Activated CD8-positive, alpha-beta memory T cell treated with anti-CD3 and anti-CD28 coated beads, Interleukin-2, amount 50 U/mL, for 48 hours (primary cell): ENCODE measurements at places on chromosomes 3 and 15.

DNA sequence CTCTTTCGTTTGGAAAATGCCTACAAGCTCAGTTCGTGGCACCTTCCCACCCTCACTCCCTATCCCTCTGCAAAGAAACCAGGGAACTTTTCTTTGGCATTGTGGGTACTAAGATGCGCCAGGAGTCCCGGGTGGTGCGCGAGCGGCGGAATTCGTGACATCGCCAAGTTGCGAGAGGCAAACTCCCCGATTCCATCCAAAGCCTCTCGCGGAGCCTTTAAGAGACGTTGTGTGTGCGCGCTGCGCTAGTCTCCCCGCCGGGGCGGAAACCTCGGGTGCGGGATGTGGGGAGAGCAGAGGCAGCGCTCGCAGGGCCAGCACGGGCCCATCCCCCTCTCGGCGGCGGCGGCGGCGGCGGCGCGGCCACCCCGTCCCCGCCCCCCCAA lies 443 bp upstream of the NR2F2 start:
- DNase-seq: no peak

GRCh38 chr3:66047311-66048050 lies 8.8 kb upstream of the MAGI1 start:
- DNase-seq: no peak

DNA sequence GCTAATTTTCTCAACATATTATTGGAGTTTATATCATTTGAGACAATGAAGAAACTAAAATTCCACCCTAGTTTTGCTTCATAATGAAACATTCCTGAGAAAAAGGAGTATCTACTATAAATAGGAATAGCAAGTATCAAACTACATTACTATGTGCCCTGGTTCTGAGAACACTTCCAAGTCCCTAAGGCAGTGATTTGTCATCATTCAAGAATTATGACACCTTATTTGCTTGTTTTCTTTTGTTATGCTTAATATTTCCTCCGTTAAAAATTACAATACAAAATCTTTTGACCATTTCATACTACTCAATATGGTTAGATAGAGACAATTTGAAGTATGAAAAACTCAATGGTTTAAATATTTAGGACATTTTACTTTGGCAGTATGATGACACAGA lies 707.8 kb upstream of the GOLIM4 start:
- no peak for DNase-seq

DNA sequence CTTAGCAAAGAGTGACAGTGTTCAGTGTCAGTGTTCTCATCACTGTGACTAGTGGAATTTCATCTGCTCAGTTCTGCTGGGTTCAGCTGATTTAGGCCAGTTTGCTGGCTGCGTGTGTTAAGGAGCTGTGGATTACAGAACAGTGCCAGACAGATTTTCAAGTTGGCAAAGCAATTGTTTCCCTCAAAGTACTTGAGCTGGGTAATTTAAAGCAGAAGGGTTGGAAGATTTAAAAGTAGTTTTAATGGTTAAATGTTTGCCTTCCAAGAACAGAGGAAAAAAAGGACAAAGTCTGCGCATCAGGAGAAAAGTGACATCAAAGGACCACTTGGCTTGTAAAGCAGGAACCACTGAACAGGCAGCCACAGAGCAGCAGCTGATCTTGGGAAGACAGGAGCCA lies 8.7 kb downstream of the ESYT3 start:
- no peak for DNase-seq

GRCh38 chr3:176491084-176491483 lies 706.2 kb downstream of the TBL1XR1 start:
- DNase-seq: no peak

GRCh38 chr15:64158363-64159134 lies 4.3 kb downstream of the PPIB start:
- DNase-seq: peak; percentile 44

- no peak for DNase-seq
Measured at GRCh38 chr3:47018269-47018611, 38.8 kb downstream of the NBEAL2 start.

DNA sequence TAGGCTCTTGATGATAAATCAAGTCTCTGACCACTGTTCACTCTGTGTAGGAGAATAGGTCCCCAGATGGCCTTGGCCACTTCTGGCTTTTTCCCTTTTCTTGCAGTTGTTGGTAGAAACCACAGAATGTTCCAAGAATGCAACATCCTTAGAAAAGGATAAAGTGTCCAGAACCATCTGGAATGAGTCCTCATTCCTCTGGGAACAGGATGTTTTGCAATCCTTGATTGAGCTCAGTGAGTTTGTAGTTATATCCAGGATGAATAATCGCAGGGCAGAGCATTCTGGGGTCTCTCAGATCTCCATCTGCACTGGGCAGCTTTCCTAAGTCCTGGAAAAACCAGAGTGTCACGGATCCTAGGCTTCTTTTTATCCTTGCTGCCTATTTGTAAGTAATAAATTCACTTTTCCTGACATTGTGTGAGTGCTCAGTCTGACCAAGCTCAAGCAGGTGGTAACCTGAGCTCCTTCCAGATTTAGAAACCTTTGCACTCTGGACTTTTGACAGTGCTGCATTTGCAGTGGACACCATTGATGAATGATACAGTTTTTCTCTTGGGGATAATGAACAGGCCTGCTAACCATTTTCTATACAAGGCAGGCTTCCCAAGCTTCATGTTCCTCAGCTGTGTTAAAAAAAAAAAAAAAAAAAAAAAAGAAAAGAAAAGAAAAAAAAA lies 1028.6 kb downstream of the OTOL1 start:
- DNase-seq: no peak

DNA sequence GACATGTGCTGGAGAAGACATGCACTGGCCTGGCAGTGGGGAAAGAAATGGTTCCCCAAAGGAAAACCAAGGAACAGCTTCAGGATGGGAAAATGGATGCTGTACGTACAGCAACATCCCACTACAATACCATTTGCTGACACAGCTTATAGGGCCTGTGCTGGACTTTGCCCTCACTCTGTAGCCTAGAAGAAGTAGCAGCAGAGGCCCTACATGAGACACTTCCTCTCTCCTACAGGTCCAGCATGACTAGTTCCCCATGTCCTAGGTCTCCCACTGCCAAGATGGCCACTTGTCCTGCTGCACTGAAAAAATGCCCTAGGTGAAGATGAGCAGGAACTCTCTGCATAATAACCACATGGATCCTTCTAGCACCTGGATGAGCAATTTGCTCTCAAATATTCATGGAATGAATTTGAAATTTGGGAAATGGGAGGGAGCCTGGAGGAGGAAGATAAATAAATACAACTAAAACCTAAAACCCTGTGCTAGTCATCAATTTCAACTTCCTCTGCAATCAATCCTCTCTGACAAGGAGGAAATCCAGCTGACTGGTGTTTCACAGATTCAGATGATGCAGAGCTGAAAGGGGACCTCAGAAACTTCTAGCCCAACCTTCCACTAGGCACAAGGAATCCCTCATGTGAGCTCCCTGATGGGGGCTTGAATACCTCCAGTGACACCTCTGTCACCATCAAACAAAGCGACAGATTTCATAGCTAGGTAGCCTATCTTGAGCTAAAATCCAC lies 514.3 kb upstream of the PPP2R3A start:
- no peak for DNase-seq

DNA sequence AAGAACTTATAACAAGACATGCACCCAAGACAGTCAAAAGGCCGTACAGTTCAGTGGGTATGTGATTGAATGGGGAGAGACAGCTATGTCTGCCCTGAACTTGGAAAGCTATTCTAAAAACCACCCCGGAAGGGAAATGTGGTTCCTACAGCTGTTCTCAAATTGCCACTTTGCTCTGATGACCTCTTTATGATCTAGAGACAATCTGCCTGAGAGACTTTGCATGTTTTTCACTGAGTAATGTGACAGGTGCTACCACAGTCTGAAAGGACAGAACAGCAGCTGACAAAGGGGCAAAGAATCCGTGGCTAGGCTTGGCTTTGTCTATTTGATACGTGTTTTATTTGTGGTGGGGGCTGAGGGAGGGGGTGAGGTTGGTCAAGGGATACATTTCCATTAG lies 148.3 kb upstream of the NPHP3 start:
- no peak for DNase-seq

DNA sequence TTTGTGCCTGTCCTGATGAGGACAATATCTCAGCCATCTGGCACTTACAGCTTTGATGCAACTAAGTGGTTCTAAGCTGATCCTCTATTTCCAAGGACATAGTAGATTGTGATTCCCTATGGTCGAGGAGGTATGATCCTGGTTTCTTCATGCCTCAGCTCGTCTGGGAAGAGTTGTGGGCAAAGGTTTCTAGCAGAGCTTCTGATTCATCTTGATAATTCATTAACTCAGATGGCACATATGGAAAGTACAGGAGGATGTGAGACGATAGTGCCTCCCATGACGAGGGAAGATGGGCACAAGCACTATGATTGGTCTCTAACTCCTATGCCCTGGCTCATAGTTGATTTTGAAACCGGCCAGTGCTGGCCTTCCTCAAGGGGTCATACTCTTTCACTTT lies 334.2 kb upstream of the SEMA6D start:
- DNase-seq: no peak

- DNase-seq: no peak
Measured at GRCh38 chr15:47588958-47589357, 128.3 kb upstream of the SEMA6D start.

GRCh38 chr15:84666373-84666772 lies 8.4 kb upstream of the NMB start:
- no peak for DNase-seq

GRCh38 chr3:108153451-108153981 lies 62.7 kb upstream of the CD47 start:
- no peak for DNase-seq

DNA sequence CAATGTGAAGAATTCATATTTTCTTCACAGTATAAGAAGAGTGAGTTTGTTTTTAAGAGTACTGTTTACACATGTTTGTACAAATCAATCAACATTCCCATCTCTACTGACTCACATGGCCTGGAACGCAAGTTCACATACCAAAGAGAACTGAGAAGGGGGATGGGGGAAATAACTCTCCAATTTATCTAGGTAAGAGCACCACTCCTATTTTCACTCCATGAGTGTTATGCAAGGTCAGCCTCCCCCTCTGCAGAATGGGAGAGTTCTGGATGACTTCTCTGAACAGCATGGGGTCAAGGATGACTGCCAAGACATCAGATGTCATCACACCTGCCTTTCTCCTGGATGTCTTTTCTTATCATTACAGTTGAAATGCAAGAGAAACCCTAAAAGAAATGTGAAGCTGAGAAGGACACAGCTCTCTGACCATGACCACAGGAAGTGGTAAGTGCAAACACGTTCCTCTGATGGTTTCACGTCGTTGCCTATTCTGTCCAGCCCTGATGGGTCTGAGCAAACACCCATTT lies 95.2 kb downstream of the SEMA6D start:
- DNase-seq: no peak

GRCh38 chr3:26087751-26088150 lies 297.9 kb downstream of the OXSM start:
- no peak for DNase-seq

DNA sequence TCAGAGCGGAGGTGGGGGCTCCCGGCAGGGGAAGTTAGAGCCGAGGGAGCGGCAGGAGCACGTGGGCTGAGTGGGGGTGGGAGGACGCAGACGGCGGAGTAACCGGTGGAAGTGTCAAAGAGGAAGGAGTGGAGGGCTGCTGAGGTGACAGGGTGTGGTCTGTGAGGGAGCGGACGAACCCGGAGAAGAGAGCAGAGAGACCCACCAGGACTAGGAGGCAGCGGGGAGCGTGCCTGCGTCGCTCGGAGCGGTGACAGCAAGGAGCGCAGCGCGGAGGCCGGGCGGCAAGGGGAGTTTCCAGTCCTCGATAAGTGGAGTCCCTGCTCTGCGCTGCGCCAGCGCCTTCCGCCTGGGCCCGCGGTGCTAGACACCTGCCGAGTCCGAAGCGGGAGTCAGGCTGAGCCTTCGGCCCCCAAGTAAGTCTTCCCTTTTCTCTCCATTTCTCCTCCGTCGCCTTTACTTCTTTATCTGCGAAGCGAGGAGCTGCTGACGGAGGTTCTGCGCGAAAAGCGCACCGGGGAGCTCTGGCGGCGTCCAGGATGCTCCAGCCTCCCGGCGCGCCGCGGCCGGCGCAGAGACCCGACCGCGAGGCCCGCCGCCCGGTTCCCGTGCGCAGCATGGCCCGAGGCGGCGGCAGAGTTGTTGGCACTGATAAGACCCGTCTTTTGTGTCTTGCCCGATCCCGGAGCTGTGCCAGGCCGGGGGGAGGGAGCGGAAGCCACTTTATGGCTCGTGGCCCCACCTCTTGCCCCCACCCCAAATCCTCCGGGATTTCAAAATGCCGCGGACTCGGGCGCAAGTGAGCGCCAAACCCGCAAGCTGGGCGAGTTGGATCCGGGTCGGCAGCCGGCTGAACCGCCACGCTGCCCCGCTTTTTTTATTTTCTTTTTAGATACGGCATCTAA lies 533.0 kb upstream of the SEMA6D start:
- DNase-seq: peak; percentile 56

GRCh38 chr15:99310745-99311144 lies 59.5 kb downstream of the LRRC28 start:
- no peak for DNase-seq

DNA sequence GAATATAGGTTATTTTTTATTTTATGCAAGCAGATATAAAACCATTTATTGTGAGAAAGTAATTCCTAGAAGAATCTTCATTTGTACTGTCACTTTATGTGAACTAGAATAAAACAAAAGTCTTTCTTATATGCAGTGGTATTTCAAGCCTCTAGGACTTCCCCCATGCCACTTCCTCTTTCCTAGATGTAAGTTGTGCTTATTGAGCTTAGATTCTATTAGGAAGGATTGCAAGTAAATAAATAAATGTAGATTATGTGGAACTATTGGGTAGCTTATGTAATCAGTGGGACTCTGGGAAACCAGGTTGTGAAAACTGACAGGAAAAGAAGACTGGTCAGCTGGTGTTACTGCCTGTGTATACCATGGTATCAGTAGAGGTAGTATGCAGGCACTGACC lies 169.7 kb downstream of the RSRC1 start:
- DNase-seq: no peak

GRCh38 chr3:107970993-107971580 lies 119.7 kb downstream of the CD47 start:
- no peak for DNase-seq

- no peak for DNase-seq
Measured at GRCh38 chr3:74814181-74814580, 199.7 kb upstream of the CNTN3 start.

GRCh38 chr3:156016902-156017301 lies 103.5 kb upstream of the KCNAB1 start:
- DNase-seq: no peak
